CD4-positive, alpha-beta memory T cell (primary cell): ENCODE measurements at places on chromosomes 6 and 20.

GRCh38 chr6:25218346-25218745, 60.8 kb upstream of the CARMIL1 start:
- no peak for DNase-seq

- DNase-seq = no peak
These were observed at the start of gene HDDC2 for GRCh38 chr6:125301435-125302391. HDDC2 (minus strand) TSS chr6:125301967; CDS start chr6:125301932, 35 bp downstream.

DNA sequence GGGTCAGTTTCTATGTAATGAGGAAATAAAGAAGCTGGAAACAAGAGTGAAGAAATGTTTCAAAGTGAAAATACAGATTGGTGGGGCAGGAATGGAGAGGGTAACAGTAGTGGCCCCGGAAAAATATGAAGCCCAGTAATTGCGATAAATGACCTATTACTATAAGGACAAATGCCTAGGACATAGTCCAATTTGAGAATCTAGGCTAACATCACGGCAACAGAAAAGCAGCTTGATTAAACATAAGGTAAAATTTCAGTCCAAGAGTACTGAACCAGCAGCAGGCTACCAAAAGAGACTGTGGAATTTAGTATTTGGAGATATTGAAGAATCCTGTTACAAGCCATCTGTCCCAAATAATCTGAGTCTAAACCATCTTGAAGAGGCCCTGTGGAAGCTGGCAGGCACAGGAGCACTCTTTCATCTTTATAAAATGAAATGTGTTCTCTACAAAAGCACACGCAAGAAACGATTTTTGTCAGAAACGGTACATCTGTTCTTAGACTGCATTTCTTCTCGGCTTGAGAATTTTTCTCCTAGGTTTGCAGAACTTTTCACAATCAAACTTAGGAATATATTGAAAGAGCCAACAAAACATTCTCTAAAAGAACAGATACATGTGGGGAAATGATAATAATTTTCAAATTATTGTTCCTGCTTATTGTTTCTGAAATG, 49.3 kb downstream of the ELOVL5 start:
- DNase-seq = no peak

DNA sequence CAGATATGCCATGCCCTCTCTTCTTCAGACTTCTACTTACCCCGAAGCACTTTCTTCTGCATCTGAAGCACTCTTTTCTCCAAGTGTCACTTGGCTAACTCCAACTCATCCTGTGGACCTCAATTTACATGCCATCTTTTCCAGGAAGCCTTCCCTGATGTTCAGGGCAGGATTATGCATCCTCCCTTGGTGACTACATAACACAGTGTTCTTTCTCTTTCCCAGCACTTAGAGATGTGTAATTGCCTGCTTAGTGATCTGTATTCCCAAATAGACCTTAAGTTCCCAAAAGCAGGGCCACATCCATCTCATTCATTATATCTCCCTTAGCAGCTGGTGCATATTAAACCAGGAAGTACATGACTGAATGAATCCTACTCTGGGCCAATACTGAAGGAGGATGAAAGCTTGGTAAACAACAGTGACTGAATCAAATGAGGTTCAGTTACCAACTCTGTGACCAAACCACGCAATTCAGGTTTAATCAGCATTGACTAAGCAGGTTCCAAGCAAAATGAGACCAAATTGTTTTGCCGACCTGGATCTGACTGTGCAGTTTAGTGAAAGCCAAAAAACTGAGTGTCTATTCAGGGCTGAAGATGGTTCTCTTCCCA, 121.4 kb upstream of the TCF21 start:
- no peak for DNase-seq

- no peak for DNase-seq
These were observed 1.4 kb upstream of the EPM2A start for GRCh38 chr6:145736661-145737144.

DNA sequence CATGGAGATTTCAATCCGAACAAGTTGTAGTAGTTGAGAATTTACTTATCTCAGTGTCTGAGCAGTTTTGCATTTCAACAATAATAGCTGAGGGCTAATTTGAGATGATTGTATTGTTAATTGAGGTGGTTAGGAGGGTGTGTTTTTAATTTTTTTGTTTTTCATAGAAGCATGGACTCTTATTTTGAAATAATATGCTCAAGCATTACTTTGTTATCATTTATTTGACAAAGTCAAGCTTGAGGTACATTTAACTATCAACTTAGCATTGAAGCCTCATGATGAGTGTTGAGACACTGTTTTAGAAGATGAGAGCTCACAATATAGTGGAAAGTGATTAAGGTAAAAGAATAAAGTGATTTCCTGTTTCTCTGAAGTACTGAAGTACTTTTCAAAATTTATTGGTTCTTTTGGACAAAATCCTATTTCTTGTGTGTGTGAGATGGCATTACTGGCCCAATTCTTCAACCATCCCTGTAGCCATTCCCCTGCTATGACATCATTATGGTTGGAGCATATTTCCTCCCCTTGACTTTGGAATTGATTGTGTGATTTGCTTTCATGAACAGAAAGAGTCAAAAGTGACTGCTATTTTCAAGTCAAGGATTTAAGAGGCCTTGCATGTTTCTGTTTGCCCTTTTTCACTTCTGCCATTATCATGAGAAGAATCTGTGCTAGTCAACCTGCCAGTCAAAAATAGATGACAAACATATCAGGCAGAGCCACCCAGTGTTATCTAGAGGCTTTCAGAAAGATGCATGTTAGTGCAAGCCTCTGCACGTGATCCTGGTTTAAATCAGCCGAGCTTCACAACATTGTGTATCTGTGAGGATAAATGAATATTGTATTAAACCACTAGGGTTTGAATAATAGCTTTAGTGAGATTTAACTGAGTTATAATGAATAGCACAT, 1112.3 kb upstream of the CITED2 start:
- no peak for DNase-seq

DNA sequence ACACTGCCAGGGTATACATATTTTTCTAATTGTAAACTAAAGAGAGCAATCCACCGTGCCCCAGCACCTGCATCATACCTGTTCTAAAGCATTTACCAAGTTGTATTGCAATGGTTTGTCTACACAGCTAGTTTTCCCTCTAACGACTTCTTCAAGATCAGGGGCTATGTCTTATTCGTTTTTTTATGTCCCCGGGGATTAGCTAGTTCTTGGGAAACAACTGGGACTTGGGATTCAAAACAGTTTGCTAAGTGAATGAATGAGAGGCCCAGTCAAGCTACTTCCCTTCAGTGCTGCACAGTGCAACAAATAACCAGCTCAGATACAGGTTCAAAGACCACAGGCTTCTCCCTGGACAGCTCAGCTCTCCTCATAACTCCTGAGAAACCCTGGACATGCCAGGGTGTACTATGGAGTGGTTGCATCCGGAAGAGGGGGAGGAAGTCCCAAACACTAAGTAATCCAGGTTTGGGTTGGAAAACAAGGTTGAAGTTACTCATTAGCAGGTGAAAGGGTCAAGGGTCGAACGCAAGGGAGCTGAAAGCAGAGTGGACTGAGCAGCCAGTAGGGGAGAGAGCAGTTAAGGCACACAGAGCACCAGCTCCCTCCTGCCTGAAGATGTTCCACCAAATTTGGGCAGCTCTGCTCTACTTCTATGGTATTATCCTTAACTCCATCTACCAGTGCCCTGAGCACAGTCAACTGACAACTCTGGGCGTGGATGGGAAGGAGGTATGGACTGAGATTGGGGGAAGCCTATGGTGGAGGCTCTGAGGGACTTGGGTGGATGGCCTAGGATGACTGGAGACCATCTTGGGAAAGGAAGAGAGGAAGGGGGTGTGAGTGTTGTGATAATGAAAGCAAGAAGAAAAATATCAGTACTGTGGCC, at the start of gene APOM:
Gene APOM (plus strand): TSS at position 546 of the 889 bp plus-strand sequence. CDS start 73 bp downstream, at position 619.
- no peak for DNase-seq

GRCh38 chr6:101776919-101777350, 383.4 kb downstream of the GRIK2 start:
- DNase-seq = no peak

DNA sequence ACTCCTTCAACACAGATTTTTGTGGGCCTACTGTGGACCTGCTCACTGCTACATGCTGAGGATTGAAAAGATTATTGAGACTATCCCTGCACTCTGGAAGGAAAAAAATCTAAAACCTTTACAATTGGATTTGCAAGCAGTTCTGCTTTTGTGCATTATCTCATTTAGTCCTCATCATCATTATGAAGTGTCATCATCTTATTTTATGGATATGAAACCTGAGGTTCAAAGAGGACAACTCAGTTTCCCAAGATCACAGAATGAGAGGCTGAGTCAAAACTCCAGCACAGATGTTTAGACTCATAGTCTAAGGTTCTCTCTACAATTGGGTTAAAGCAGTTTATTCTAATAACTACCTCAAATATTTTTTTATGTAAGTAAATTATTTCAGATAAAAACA, 160.2 kb upstream of the MARCKS start:
- DNase-seq = no peak

GRCh38 chr6:115485400-115485799, 575.3 kb downstream of the FRK start:
- no peak for DNase-seq

GRCh38 chr20:43472671-43473380, 15.1 kb downstream of the SRSF6 start:
- no peak for DNase-seq

GRCh38 chr6:48109944-48110343, 1.1 kb downstream of the PTCHD4 start:
- no peak for DNase-seq

DNA sequence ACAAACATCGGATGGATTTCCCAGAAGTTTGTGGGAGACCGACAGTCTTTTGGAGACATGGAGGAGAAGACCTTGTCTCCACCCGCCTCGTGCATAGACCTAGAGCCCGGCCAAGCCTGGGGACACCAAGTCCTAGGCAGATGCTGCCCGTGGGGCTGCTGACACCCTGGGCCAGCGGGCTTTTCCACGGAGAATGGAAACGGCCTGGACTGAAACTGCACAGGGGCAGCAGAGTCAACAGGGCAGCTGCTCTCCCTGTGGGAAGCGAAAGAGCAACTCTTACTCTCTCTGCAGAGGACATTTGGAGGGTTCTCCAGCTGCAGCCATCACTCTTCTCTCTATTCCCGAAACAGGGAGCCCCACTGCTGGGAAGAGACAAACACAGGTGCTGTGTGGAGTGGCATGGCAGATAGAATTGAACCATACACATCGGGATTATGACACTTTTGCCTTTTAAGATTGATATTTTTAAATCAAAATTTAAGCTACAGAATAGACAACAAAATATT, 401.2 kb downstream of the THBS2 start:
- DNase-seq = no peak

- DNase-seq = no peak
These were observed 214.8 kb upstream of the MOCS1 start for GRCh38 chr6:40148882-40149573.

- DNase-seq = no peak
These were observed 9.6 kb upstream of the SAPCD1 start for GRCh38 chr6:31752739-31753319.

DNA sequence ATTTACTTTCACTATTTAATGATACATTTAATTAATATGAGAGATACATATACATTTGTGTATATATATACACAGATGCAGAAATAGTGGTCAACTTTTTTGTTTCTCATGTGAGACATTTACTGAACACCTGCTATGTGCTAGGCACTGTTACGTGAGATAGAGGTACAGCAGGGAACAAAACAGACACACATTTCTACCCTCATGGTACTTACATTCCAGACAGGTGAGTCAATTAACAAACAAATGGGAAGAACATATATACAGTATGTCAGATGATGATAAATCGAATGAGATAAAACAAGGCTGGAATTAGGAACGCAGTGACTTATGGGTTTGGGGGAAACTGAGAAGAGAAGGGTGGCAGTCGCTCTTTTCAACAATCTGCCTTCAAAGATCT, 5.1 kb downstream of the TFB1M start:
- DNase-seq = no peak

DNA sequence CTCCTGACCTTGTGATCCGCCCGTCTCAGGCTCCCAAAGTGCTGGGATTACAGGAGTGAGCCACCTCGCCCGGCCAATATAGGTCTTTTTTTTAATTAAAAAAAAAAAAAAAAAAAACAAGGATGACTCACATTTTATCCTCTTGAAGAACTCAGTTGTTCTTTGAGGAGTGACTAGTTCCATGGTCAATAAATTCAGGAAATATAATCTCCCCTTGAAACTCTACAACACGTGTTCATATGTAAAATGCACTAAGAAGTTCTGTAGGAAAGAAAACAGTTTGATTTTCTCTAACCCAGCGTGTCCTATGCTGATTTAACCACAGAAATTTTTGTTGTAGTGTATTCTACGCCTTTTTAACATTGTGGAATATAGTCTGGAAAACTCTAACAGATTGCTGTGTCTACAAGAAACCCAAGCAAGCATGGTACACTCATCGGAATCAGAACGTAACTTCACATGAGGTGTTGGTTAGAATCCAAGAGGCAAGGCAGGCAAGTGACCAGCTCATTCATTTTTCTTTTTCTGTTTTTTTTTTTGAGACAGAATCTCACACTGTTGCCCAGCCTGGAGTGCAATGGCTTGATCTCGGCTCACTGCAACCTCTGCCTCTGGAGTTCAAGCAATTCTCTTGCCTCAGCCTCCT, 79.0 kb upstream of the ZNF217 start:
- no peak for DNase-seq

DNA sequence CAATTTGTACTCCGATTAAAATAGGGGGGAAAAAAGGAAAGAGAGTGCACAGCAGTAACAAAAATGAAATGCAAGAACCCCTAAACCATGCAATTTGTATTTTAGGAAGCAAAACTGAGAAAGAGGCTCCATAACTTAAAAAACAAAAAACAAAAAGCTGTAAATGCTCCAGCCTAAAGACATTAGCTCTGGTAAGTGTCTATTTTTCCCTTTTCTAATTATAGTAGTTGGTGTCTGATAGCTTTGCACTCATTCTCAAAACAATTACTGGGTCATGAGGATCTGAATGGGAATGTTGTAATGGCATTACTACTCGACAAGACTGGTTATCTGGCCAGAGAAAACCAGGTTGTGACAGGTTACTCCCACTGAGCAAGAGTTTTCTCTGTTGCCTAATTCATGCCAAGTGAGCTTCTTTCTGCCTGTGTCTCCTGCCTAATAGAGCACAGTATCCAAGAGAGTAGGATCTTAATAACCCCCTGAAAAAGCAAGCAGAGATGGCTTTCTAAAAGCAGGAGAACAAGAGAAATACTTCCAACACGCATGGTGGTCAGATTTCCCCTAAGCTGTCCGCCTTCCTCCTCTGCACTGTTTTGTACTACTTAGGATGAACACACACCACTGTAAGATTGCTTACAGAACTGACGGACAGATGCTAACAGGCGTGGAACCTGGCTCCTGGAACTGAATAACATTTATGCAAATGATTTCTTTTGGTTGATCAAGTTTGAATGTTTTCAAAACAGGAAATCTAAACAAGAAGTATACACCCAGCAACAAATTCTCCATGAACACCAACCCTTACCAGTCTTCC, 86.4 kb downstream of the FKBP5 start:
- peak; percentile 54 for DNase-seq

DNA sequence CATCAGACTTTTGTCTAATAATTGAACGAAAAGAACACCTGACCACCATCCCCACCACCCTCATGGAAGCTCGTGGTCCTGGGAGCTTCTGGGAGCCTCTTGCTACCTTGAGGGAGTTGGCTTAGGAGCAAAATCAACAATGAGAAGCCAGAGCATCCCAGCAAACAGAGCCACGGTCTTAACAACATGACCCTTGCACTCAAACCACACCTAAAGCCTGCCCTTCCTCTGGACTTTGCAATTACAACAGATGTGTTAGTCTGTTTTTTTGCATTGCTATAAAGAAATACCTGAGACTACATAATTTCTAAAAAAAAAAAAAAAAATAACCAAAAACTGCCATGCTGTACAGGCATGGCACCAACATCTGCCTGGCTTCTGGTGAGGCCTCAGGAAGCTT, 9.5 kb upstream of the RBM24 start:
- DNase-seq = no peak

GRCh38 chr6:129539032-129539431, 170.9 kb downstream of the ARHGAP18 start:
- DNase-seq = no peak

- no peak for DNase-seq
These were observed 8.4 kb upstream of the NUP153 start for GRCh38 chr6:17714879-17715851.
